ENCODE measurements at places on chromosomes 4 and X.

- DNase-seq, result no peak
These were observed 376.8 kb upstream of the FGF16 start for GRCh38 chrX:77070202-77070918.

GRCh38 chr4:74097116-74097515 is 1.9 kb downstream of the CXCL2 start:
- no peak for DNase-seq

GRCh38 chr4:155539746-155540145 is 126.9 kb upstream of the GUCY1A1 start:
- DNase-seq, result no peak

- no peak for DNase-seq
These were observed 10.9 kb downstream of the DRD5 start for GRCh38 chr4:9792381-9792780.

DNA sequence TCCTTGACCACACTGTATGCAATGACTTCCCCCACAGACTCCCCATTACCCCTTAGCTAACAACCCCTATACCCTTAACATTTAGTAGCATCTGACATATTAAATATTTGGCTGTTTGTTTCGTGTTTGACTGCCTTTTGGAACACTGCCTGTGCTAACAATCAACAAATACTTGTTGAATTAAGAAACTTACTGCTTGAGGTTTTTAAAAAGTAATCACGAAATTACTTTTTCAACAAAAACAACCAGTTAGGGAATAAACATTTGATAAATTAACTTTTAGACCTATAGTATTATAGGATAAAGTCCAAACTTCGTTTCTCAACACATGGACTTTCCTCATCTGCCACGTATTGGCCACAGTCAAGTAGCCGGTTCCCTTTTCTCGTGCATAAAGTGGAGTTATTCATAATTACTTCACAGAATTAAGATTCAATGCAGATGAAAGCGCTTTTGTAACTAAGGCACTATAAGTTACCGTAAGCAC is 555 bp upstream of the ELMOD2 start:
- no peak for DNase-seq

GRCh38 chr4:102222838-102223409 is 122.4 kb downstream of the SLC39A8 start:
- no peak for DNase-seq

DNA sequence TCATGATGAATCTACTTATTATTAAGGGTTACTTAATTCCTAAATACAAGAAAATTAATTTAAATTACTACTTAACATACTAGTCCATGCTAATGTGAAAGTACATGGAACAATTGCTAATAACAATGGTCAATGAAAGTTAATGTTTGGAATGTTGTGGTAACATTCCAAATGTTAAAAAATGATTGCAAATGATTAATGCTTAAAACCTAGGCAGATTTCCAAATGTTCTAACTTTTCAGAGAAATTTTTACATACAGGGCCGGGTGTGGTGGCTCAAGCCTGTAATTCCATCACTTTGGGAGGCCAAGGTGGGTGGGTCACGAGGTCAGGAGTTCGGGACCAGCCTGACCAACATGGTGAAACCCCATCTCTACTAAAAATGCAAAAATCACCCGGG is 1851.3 kb upstream of the PCDH7 start:
- DNase-seq, result no peak

- no peak for DNase-seq
These were observed 46.5 kb downstream of the EVC start for GRCh38 chr4:5757536-5757935.

GRCh38 chrX:68992821-68993397 is 164.1 kb downstream of the EFNB1 start:
- DNase-seq, result no peak

DNA sequence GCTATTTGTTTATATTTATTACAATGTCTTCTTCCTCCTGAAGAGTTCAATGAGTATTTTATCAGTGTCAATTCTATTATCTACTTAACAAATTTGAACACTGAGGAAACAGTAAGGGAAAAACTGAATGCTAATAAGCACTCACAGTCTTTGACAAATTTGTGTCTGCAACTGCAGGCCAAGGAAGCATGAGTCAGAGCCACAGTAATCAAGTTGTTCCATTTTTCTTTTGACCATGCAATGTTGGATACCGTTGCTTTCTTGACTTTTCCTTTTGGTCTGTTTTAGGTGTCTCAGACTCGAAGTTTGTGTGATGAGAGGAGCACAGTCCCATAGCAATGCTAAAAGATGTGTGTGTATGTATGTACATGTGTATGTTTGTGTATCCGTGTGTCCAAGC is 359.6 kb downstream of the IL1RAPL1 start:
- no peak for DNase-seq

DNA sequence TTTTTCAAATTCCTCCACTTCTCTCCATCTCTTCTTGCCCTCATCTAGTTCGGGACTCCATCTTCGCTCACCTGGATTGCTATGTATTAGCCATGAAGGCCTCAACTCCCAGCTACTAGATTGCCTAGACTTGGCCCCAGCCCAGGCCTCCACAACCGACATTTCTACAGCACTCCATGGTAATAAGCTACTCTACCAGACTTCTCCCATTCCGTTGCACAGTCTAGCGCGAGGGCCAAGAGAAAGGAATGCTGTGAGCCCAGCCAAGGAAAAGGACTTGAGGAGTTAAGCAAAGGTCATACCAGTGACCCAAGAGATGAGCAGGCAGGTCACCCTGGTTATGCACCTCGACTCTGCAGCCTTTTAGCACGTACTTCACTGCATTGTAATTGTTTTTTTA is 75.6 kb downstream of the SOWAHB start:
- no peak for DNase-seq

DNA sequence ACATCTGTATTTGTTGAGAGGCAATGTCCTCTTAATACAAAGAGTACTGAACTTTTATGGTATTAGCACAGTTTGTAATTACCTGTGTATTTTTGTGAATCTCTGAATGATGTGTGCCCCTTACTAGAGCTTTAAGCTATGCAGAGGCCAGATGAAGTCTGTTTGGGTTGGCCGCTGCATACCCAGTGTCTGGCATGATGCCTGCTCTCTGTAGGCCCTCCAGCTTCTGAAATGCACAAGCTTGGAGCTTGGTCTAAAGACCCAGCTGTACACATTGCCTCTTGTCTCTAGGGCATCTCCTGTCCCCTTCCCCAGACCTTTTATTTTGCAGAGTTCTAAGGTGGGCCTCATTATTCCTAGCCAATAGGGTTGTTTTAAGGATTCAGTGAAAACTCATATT is 68.6 kb downstream of the CDS1 start:
- no peak for DNase-seq

GRCh38 chr4:108799306-108799705 is 36.5 kb upstream of the ETNPPL start:
- DNase-seq, result no peak

- no peak for DNase-seq
These were observed 50.8 kb downstream of the SLC2A9 start for GRCh38 chr4:9970399-9971011.

Data from activated CD4-positive, alpha-beta T cell treated with anti-CD3 and anti-CD28 coated beads for 4 hours (primary cell).